Central memory CD4-positive, alpha-beta T cell (primary cell): ENCODE measurements at places on chromosomes 13 and 19.

GRCh38 chr13:23074075-23074828 is 106.5 kb upstream of the SGCG start:
- no peak for DNase-seq

DNA sequence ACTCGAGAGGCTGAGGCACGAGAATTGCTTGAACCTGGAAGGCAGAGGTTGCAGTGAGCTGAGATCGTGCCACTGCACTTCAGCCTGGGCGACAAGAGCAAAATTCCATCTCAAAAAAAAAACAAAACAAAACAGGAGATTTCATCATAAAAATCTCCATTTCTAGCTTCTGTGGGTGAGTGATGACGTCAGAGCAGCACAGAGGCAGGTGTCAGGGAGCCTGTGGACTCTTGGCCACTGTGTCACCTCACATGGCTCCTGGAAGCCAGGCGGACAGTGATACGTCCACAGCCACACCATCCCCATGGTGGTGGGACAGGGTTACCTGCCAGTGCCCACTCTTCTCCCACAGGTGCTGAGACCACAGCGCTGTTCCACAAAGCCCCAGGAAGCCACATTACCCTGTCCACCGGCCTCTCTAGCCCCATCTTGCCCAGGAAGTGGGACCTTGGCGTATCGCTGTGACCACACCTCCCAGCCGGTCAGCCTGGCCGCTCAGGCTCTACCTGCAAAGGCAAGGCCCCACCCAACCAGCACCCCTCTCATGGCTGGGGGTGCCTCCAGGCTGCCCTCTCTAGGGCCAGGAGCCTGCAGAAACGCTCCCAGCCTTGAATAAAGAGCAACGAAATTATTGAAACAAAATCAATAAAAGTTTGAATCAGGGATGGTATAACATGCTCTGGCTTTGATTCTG is 2.5 kb upstream of the FXYD3 start:
- no peak for DNase-seq

DNA sequence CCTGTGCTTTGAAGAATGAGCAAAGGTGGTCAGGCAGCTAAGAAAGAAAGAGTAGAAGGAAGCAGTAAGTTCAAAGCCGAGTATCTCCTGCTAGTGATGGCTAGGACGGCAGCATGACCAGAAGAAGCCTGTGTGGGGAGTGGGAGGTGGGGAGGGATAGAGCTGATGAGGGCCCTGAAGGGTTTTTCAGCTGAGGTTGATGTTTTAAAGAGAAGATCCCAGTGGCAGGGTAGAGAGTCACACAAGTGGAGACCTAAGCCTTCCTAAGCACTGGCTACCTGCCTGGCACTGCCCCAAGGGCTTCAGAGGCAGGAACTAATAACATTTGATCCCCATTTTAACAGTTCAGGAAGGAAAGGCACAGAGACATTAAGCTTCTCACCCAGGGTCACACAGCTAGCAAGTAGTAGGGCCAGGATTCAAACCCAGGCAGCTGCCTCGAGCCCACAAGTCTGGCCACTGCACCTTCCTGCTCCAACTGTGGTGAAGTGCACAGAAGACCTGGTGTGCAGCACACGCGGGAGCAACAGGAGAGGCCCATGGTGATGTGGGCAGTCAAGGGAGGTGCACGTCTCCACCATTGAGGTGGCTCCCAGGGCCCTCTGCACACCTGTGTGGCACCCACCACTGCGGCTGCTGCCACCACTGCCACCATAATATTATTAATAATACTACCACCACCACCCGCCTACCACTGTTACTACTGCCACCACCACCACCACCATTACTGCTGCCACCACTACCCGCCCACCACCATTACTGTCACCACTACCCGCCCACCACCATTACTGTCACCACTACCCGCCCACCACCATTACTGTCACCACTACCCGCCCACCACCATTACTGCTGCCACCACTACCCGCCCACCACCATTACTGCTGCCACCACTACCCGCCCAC is 22.1 kb downstream of the CUL4A start:
- no peak for DNase-seq

DNA sequence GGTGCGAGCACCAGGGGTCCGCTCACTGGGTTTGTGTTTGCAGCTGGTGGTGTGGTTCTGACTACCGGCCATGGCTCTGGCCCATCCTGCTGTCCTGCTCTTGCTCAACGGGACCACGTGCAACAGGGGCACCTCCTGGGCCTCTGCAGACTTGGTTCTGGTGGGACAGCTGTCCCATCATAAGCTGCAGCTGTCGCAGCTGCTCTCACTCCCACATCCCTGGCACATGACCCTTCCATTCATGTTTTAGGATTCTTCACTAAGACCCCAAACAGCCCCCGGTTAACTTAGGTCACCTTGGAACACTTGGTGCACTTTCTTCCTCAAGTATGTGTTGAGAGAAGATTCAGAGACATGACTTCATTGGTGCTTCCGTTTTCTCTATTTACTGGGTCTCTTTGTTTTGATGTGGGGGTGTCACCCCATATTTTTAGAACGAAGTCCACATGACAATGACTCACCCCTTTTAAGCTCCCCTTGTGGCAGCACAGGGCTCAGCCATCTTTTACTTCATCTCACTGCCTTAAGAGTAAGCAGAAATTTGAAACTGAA is 68.4 kb upstream of the ARHGEF7 start:
- DNase-seq, result no peak

DNA sequence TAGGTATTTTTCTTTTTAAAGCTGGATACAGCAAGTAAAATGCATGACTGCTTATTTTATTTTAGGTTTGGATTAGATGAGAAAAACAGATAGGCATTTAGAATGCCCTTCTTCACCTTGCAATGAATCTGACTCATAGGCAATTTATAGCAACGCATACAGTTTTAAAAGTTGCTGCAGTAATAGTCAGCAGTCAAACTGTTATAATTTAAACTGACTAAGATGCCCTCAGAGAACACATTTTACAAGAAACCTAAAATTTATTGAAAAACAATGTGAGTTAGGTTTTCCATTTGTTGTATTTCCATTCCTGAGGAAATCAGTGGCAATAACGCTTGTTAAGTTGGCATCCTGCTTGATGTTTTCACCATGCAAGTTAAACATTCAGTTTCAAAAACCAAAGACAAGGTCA is 1128.2 kb upstream of the PCDH9 start:
- no peak for DNase-seq

DNA sequence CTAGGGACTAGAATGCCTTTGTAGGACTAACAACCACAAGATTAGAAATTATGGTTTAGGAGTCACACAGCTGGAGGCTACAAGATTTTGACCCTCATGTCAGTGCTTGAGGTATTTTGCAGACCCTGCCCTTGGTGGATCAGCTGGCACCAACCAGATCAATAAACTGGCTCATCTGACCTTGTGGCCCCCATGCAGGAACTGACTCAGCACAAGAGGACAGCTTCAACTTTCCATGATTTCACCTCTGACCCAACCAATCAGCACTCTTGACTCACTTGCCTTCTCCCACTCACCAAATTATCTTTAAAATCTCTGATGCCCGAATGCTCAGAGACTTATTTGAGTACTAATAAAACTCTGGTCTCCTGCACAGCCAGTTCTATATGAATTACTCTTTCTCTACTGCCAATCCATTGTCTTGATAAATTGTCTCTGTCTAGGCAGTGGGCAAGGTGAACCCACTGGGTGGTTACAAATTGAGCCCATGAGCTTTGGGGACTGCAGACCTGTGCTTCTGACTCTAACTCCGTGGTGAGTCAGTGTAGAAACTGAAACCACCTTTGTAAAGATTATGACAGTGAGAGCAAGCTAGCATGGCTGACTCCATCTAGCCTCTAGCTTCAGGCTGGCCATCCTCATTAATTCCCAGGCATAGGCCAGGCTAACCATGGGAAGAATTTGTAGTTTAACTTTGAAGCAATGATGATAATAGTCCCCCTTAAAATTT is 33.9 kb upstream of the CEACAM8 start:
- no peak for DNase-seq

DNA sequence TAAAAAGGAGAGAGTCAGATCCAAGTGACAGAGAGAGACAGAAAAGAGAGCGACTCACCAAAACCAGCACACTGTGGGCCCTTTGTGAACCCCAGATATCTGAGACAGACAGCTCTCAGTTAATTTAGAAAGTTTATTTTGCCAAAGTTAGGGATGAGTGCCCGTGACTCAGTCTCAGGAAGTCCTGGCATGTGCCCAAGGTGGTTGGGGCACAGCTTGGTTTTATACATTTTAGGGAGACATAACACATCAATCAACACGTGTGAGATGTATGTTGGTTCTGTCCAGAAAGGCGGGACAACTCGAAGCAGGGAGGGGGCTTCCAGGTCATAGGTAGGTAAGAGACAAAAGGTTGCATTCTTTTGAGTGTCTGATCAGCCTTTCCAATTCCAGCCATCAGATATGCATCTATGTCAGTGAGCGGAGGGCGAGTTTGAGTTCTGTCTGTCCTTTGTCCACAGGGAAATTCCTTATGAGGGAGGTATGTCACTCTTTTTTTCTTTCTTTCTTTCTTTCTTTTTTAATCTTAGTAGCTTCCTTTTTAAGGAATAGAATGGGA is 37.2 kb upstream of the ATP11A start:
- no peak for DNase-seq

- DNase-seq, result peak; percentile 28
Measured at GRCh38 chr13:29923554-29924481, 73.4 kb upstream of the UBL3 start.

DNA sequence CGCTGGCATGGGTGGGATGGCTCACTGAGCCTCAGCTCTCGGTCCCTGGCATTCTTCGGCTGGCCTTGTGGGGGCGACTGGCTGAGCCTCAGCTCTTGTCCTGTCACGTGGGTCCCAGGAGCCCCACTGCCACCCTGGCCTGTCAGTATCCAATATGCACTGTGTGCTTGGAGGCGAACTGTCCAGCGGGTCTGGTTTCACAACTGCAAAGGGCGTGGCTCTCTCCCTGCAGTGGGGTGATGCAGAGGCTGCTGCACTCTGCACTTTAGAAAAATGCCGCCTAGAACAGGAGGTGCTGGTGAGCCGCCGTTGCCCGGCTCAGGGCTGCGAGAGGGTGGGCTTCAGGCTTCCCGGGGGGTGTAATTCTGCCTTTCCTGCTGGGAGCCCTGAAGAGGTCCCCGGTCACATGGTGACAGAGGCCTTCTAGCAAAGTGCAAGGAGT is 17.0 kb upstream of the TMEM255B start:
- DNase-seq, result no peak

DNA sequence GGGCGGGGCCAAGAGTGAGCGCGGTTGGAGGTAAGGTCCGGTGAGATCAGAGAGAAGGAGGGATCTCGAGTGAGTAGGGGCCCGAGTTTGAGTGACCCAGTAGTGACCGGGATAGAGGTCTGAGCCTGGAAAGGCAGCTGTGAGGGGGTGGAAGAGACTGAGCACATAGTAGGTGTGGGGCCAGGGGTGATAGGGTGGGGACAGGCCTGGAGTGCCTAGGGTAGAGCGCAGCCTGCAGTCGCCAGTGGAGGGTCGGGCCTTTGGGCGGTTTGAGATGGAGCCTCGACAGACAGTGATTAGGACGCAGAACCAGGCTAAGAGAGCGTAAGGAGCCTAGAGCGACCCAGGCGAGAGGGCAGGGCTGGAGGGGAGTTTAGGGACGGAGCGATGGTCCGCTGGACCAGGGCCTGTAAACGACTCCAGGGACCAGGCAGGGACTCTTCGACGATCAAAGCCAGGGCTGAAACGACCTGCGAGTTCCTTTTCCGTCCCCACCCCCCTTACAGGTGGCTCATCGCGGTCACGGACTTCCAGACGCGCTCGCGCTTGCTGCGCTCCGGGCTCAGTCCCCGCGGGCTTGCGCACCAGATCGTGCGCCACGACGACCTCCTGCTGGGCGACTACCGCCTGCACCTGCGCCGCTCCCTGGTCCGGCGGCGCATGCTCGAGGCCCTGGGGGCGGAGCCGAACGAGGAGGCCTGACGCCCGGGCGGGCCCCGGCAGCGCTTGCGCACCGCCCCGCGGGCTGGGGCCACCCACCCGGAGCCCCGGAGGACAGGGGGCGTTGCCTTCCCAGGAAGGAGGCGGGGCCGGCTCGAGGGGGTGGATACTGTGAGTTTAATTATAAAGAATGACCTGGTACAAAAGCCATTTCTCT is 9.4 kb downstream of the C19orf81 start:
- no peak for DNase-seq

DNA sequence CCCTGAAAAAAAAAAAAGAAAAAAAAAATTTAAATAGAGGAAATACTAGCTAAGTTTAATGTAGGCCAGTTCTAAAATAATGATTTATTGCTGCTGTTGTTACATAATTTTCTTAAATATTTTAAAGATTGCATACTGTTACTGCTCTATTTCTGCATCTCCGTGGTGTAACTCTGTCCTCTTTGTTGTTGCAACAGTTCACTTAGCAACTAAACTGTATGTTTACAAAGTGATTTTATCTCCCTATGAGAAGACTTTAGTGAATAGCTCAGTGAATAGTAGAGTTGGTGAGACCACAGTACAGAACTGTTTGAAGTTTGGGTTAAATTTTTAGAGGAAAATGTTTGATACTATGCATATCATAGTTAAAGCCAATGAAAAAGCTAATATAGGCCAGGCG is 19.4 kb downstream of the BRCA2 start:
- no peak for DNase-seq

- no peak for DNase-seq
Measured at GRCh38 chr19:1746401-1747284, 6.7 kb upstream of the ONECUT3 start.

DNA sequence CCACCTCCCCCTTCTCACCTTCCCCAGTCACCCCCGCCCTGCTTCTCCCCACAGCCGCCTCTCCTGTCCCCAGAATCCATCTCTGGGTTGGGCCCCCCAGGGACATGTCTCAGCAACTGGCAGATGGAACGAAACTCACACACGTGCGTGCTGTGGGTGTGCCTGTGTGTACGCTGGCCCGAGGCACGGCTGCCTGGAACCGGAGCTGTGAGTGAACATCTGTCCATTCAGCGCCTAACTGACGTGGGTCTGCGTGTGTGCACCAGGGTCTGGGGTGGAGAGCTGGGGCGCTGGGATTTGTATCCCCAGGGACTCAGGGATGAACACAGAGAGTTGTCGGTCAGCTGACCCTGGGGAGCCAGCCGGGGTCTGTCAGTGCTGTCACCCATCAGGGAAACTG is 752 bp upstream of the HAS1 start:
- no peak for DNase-seq
